Stimulated activated CD8-positive, alpha-beta memory T cell treated with anti-CD3 and anti-CD28 coated beads, Interleukin-4, amount 100 ng/mL, for 1 hour (primary cell): ENCODE measurements at places on chromosomes 3 and 15.

DNA sequence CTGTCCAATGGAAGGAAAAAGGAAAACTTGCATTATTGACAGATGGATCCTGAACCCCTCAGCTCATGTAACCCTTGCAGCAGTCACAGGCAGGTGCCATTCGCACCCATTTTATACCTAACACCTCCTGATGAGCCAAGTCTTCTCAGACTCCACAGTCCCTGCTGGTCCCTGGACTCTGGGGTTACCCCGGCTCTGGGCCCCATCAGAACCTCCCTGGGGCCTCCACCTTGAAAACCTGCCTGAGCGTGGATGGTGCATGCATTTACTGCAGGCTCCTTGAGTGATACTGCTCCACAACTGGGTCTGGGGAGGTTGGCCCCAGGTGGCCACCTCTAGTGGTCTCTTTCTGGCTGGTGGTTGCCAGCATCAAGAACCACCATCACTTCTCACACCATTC lies 15.9 kb upstream of the DOCK3 start:
- DNase-seq: no peak

DNA sequence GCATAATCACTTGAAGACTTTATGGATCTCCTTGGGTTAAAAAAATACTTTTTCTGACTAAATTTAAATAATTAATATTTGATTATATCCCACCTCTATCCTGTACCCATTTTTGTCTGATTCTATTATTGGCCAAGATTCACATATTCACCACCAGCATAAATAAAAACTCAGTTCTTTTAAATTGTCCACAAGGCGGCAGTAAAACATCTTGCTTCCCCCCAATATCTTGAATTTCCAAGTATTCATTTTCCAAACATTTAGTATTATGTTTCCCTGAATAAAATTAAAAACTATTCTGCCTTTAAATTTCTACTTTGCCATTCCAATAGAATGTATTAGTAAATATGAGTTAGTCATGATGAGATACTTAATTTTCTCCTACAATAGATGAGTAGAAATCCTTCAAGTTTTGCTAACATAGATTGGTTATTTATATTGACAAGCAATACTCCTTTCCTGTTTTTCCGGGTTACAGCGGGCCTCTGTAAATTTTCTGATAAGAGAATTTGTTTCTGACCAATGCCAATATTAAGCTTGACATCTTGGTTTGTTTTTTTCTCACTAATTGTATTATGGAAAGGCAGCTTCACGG lies 218.7 kb upstream of the MDFIC2 start:
- no peak for DNase-seq

DNA sequence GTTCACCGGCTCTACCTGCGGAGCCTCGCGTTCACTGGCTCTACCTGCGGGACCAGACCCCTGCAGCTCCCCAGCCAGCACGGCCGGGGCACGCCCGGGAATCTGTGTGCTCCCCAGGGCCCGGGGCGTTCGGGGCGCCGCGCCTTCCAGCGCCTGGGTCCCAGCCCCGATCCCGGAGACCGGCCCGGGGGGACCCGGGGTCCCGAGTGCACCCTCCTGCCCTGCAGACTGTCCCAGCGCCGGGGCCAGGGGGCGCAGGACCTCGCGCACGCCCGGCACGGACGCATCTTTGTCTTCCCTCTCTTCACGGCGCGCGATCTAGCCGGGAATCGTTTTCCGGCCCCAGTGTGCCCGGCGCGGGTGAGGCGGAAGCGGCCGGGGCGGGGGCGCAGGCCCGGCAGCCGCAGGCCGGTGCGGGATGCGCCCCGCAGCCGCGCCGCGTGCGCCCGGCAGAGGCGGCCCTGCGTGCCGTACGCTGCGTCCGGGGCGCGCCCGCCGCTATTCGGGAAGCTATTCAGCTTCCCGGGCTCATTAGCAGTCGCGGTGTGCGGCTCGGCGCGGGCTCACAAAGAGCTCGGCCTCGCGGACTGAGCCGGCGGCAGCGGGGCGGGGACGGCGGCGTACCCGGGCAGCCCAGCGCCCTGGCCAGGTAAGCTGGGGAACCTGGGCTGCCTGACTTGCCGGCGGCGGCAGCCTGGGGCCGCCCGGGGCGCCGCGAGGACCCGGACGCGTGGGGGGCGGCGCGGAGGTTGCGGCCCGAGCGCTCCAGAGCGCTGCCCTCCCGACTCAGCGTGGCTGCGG lies at the start of gene APBA2:
TSS of gene APBA2 (plus strand) at position 345 of the 801 bp plus-strand sequence. CDS start 167,911 bp downstream, outside the sequence.
- DNase-seq: no peak

DNA sequence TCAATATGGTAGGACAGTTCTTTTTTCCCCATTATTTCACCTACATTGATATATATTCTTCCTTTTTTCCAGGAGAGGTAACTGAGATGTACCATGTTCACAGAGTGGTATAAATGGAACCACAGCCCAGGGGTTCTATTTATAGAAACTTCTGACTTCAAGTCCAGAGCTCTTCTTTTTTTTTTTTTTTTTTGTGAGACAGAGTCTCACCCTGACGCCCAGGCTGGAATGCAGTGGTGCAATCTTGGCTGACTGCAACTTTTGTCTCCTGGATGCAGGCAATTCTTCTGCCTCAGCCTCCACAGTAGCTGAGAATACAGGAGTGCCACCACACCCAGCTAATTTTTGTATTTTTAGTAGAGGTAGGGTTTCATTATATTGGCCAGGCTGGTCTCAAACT lies 267.1 kb upstream of the TPRG1 start:
- no peak for DNase-seq

- no peak for DNase-seq
These were observed 41.4 kb downstream of the CHSY1 start for GRCh38 chr15:101210466-101210865.

GRCh38 chr3:62481962-62482361 lies 108.6 kb upstream of the FEZF2 start:
- DNase-seq: no peak
